Osteocyte (in vitro differentiated cells): ENCODE measurements at places on chromosomes 4 and X. TPM values are rescaled to one million over a fixed set of nuclear protein-coding genes. Genes with fewer than 3 reads are reported as not detected.

GRCh38 chrX:40368611-40369061 is 212.1 kb upstream of the ATP6AP2 start:
- DNase-seq: peak; percentile 51
- no peak overlapping the region for H3K27ac ChIP-seq
- H3K27me3 ChIP-seq: no peaks in the 10 kb centered on the region
- H3K4me1 ChIP-seq: peaks cover 4% of the 10 kb centered on the region
- no peaks in the 10 kb centered on the region for H3K36me3 ChIP-seq
- H3K4me3 ChIP-seq: no peak overlapping the region

DNA sequence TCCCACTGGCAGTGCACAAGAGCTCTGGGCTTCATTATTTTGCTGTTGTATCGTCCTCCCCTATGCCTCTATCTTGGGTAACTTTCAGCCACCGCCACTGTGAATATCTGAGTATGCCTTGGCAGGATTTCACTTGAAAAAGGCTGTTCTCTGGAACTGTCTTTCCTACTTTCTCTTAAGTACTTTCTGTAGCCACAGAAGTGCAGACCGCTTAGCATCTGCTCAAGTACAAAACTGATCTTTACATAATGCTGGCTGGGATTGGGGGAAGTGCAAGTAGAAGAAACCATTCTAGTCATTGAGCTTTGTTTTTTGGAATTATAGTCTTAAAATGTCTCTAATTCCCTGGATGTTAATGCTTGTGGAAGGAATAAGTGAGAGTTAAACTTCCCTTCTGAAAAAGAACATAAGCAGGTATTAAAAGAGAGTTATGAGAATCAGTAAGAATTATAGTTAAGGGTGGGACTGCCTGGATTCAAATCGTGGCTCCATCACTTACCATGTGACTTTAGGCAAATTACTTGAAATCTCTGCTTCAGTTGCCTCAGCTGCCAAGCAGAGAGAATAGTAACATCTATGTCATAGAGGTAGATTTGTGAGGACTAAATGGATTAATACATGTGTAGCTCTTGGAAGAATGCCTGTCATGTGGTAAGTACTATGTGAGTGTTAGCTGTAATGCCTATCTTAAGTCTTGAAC is 77.5 kb downstream of the MID1IP1 start:
- no peaks in the 10 kb centered on the region for H3K27me3 ChIP-seq

- H3K27me3 ChIP-seq: no peaks in the 10 kb centered on the region
- no peak overlapping the region for H3K27ac ChIP-seq
- H3K4me1 ChIP-seq: no peaks in the 10 kb centered on the region
- DNase-seq: no peak
- H3K4me3 ChIP-seq: no peak overlapping the region
- no peaks in the 10 kb centered on the region for H3K36me3 ChIP-seq
Observed at GRCh38 chr4:56222514-56222913, 164.8 kb downstream of the AASDH start.

DNA sequence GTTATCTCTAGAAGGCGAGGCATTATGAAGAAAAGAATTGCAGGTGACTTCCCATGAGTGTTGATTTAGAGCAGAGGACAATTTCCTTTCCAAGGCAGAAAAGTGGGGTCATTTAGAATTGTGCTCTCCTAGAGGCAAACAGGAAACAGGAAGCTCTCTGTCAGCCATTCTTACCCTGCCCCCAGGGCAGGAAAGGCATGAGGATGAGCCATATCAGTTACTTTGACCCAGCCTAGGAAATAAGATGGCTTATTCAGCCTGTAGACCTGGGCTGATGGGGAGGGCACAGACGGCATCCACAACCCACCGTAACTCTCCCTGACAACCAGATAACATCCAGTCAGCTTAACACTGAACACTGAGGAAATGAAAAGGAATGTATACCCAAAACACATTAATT is 88.8 kb upstream of the KDR start:
- H3K27me3 ChIP-seq: peaks cover 8% of the 10 kb centered on the region
- no peaks in the 10 kb centered on the region for H3K4me1 ChIP-seq
- H3K4me3 ChIP-seq: no peak overlapping the region
- H3K36me3 ChIP-seq: no peaks in the 10 kb centered on the region
- DNase-seq: no peak

DNA sequence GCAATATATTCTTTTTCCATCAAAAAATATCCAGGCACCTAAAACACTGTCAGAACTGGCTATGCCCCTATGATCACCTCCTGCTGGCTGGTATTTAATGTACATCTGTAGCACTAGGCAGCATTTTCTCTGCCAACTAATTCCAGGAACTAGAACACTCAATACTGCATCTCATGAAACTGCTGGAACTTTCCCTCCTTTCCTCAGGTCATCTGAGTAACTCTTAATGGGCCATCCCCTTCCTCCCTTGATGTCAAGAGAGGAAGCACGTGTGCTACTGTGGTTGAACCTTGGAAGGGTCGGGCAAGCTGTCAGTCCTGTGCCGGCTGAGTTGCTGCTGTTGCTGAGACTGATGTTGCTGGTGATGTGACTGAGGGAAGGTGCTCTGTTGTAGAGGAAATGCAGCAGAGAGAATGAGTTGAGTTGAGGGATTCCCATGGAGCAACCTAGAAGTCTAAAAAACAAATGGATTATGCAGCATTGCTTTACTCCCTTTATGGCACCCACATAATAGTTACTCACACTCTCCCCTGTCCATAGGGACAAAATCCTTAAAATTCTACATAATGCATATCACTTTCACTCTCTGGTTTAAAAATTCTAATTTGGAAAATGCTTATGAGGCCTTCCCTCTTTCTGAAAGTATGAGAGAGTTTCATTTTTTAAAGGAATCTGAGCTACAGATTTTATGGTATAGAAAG is 39.5 kb downstream of the TMEM165 start:
- no peak for DNase-seq
- peaks cover 39% of the 10 kb centered on the region for H3K36me3 ChIP-seq
- H3K4me3 ChIP-seq: no peak overlapping the region
- no peaks in the 10 kb centered on the region for H3K4me1 ChIP-seq

DNA sequence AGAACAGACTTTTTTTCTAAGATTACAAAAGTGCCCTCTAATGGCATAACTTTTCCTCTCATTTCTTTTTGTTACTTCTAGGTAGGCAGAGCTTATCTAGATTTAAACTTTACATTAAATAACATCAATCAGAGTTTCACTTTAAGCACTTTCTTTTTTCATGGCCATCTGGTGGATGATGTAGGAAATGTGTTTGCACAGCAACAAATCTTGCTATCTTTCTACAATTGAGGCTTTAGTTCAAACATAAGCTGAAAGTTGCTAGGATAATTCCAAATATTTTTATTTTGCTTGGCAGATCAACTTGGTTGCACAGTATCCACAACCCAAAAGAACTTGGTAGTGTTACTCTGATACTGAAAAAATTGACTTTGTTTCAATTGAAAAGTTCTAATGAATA is 22.0 kb downstream of the NDNF start:
- no peak overlapping the region for H3K4me3 ChIP-seq
- DNase-seq: no peak
- H3K4me1 ChIP-seq: no peaks in the 10 kb centered on the region
- H3K27ac ChIP-seq: no peak overlapping the region

DNA sequence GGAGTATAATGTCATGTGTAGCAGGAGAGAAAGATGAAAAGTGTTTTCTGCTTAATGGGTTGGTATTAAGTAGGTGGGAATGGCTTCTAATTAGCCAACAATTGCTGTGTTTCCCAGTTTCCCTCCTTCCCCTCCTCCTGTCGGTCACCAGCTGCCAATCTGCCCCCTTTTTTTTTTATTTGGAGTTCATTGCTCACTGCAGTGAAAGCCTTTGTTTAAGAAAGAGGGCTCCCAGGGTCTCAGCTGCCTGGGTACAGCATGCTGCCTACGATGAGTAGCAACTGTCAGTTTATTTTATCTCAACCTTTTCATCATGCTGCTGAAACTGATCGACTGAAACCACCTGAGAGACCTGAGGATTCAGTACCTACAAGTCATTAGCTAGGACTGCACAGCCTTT is 149.0 kb downstream of the POU4F2 start:
- H3K4me3 ChIP-seq: no peak overlapping the region
- no peaks in the 10 kb centered on the region for H3K36me3 ChIP-seq
- no peaks in the 10 kb centered on the region for H3K4me1 ChIP-seq
- peaks cover 21% of the 10 kb centered on the region for H3K27me3 ChIP-seq
- no peak for DNase-seq

DNA sequence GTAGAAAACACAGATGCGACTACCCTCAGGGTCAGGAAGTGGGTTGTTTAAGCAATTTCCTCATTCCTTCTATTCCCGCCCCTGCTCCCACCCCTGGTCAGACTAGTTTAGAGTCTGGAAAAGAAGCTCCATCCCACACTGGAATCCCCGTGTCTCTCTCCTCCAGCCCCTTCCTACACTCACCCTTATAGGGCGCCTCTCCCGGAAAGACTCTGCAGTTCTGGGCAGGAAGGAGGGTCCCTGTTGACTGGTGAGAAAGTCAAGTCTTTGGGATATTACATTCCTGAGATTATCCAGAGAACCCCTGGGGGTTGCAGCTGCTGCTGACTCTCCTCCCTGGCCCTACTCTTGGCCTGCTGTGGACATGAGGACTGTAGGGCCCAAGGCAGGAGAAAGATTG is 11.9 kb downstream of the STARD8 start:
- DNase-seq: no peak
- peaks cover 21% of the 10 kb centered on the region for H3K4me1 ChIP-seq
- H3K27me3 ChIP-seq: no peaks in the 10 kb centered on the region
- peak overlapping the region; percentile 32 for H3K27ac ChIP-seq
- H3K36me3 ChIP-seq: no peaks in the 10 kb centered on the region

GRCh38 chr4:97330917-97331316 is 812.4 kb downstream of the STPG2 start:
- no peaks in the 10 kb centered on the region for H3K27me3 ChIP-seq
- no peaks in the 10 kb centered on the region for H3K36me3 ChIP-seq
- DNase-seq: no peak
- no peaks in the 10 kb centered on the region for H3K4me1 ChIP-seq

DNA sequence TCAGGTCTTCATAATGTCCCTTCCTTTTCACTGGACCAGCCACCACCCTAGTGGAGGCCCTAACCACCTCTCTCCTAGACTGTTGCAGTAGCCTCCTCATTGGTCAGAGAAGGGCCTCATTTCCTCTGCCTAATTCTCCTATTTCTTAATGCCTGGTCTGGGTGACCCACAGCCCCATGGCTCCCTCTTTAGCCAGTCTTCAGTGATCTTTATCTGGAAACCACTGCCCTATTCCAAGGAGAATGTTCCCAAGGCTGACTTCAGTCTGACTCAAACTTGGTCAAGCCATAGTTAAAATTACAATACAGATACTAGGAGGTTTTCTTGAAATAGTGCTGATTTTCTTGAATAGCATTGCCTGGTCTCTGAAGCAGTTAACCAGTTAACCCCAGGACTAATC is 53.6 kb upstream of the PRPS1 start:
- no peak overlapping the region for H3K4me3 ChIP-seq
- H3K27ac ChIP-seq: no peak overlapping the region
- no peak for DNase-seq
- no peaks in the 10 kb centered on the region for H3K36me3 ChIP-seq

GRCh38 chr4:183691006-183691405 is 31.9 kb downstream of the TRAPPC11 start:
- no peaks in the 10 kb centered on the region for H3K27me3 ChIP-seq
- no peak for DNase-seq
- no peaks in the 10 kb centered on the region for H3K4me1 ChIP-seq
- H3K4me3 ChIP-seq: no peak overlapping the region
- H3K27ac ChIP-seq: no peak overlapping the region

GRCh38 chr4:45831692-45832091 is 292.2 kb downstream of the GABRG1 start:
- no peak overlapping the region for H3K4me3 ChIP-seq
- no peaks in the 10 kb centered on the region for H3K27me3 ChIP-seq
- H3K4me1 ChIP-seq: no peaks in the 10 kb centered on the region
- H3K36me3 ChIP-seq: no peaks in the 10 kb centered on the region

DNA sequence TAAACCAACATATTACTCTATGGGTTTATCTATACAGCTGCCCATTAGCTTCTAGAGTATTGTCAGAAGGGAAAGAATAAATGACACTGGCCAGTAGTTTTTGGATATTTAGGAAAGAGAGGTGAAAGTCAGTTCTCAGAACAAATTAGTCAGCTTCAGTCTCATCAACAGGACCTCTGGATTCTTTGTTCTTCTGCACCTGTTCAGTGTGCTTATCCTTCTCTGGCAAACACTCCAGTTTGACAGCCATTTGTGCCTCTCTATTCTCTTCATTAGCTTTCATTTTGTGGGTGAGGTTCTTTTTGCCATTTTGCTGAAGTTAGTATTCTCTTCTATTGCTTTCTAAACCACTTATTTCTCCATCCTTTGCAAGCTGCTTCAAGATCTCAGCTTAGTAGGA is 107.0 kb downstream of the PCDH18 start:
- no peak for DNase-seq
- no peaks in the 10 kb centered on the region for H3K27me3 ChIP-seq
- no peak overlapping the region for H3K4me3 ChIP-seq

DNA sequence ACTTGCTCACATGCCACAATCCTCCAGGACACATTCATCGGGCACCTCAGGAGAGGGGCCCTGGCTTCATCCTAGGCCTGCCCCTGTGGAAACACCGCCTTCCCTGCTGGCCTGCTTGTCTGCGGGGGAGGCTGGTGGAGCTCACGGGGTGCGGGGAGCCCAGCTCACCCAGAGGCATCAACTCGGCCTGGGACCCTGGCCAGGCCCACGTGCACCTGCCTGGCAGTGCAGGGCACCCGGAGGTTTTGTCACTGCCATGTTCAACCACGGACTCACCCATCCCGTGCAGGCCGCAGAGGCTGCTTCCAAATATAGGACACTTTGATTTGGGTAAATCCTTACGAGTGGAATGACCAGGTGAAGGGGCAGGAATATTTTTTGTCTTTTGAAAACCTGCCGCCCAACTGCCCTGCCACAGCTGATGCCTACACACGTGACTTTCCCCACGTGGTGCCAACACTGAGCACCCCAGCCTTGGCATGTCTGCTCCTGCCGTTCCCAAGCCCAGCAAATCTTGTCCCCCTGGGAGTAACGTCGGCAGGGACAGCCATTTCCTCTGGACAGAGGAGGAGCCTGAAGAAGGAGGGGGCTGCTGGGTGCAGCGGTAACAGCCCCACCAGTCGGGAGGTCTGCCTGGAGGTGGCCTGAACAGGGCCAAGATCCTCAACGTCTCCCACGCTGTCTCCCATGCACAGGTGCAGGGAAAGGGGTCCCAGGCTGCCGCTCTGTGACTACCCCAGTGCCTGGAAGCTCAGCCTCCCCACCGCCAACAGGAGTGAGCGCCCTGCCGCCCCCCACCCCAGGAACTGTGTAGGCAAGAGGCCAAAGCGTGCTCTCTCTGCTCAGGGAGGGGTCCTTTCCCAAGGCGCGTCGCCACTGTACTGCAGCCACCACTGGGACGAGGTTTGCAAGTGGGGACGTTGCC is 8.5 kb downstream of the MXD4 start:
- H3K36me3 ChIP-seq: peaks cover 27% of the 10 kb centered on the region
- no peak overlapping the region for H3K4me3 ChIP-seq
- peaks cover 7% of the 10 kb centered on the region for H3K4me1 ChIP-seq
- DNase-seq: no peak
- no peak overlapping the region for H3K27ac ChIP-seq
- no peaks in the 10 kb centered on the region for H3K27me3 ChIP-seq

The DDIT4L gene
- total RNA-seq: 0.60 and 0.78 TPM in 2 replicates

The DCAF12L2 gene
- not detected in 2 replicates for total RNA-seq

The FGFBP1 gene
- not detected in 2 replicates for total RNA-seq

The SLC6A8 gene
- total RNA-seq: 74.1 and 77.0 TPM in 2 replicates

The ITGB1BP2 gene
- total RNA-seq: 1.7 and 2.1 TPM in 2 replicates

The UGT2A3 gene
- not detected in 2 replicates for total RNA-seq

The P2RY4 gene
- total RNA-seq: 0.27 TPM in 1 of 2 replicates, not detected in the other

The UBE2D3 gene
- 239 and 247 TPM in 2 replicates for total RNA-seq

The SEPTIN6 gene
- total RNA-seq: 53.8 and 56.2 TPM in 2 replicates

The ASB12 gene
- not detected in 2 replicates for total RNA-seq

The STK26 gene
- 13.9 and 14.2 TPM in 2 replicates for total RNA-seq

The NALF2 gene
- not detected in 2 replicates for total RNA-seq
